ENCODE measurements at places on chromosomes 4 and X.

DNA sequence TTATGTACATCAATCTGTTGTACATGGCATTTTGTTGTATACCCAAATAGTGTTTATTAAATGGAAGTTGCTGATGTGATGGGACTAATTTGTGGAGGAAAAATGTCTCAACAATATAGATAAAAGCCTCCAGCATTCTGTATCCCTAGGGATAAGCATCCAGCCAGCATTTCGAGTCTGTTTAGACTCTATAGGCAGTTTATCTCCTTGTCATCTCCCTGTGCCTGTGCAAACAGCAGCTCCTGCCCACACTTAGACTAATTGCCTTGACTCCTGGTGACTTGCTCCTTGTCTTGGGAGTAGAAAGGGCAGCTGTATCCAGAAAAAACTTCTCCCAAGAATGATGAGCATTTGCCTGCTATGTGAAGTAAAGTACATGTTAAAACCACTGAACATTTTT, 83.8 kb downstream of the DOCK11 start:
- no peak for DNase-seq

- peak; percentile 20 for DNase-seq
These were observed 774 bp downstream of the ARMCX2 start for GRCh38 chrX:101658661-101659491.

GRCh38 chr4:64774626-64775025, 365.4 kb upstream of the TECRL start:
- no peak for DNase-seq

GRCh38 chrX:153831429-153832150, 1.2 kb upstream of the PDZD4 start:
- DNase-seq: no peak

GRCh38 chr4:54677853-54678650, 20.3 kb downstream of the KIT start:
- DNase-seq: no peak

DNA sequence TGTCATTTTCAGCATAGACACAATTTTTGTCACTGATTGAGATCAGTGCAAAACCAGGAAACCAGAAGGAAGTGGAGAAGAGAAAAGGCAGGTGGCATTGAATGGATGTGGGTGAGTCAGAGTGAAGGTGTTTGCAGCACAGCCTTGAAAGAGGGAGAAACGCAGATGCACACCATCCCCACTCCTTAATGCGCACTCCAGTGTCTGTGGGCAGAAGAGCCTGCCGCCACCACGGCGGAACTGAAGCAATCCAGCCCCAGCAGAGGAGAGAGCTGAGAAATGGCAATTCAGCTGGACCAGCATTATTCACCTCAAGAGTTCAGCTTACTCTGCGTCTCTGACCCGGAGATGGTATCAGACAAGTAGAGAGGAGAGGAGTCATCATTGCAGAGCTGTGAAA, 393.1 kb upstream of the FRG1 start:
- DNase-seq: no peak

DNA sequence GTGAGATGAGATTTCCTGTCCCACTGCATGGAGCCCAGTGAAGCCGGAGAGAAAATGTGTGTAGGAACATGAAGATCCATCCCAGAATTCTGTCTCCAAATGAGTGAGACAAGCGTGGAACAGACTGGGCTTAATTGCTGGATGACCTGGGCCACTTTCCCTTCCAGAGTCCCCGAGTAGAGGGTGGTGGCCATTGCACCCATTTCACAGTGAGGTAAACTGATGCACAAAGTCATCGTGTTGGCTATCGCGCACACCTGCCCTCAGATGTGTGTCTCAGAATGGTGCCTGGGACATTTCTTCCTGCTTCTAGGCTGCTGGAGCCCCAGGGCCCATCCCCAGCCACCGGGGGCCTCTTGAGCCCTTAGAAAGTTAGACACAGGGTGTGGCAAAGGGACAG, 43.0 kb upstream of the PSAPL1 start:
- DNase-seq: no peak

DNA sequence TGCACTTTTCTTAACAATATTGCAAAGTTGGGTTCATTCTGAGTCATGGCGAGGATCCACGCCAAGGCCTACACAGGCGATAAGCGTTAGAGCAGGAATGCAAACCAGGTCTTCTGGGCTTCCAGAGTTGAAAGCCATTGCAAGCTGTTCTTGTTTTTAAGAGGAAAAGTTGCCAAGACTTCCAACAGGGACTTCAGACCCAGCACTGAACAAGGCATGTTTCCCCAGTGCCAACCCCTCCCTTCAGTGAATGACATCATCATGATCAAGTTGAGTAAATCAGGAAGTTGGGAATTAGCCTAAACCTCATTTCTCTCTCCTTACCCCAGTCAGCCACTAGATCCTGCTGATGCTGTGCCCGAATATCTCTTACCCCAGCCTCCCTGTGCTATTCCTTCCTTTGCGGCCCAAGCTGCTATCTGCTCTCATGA, 355.1 kb downstream of the HS3ST1 start:
- DNase-seq: peak; percentile 35

- no peak for DNase-seq
These were observed 57.6 kb downstream of the MAPK10 start for GRCh38 chr4:86302251-86302650.

DNA sequence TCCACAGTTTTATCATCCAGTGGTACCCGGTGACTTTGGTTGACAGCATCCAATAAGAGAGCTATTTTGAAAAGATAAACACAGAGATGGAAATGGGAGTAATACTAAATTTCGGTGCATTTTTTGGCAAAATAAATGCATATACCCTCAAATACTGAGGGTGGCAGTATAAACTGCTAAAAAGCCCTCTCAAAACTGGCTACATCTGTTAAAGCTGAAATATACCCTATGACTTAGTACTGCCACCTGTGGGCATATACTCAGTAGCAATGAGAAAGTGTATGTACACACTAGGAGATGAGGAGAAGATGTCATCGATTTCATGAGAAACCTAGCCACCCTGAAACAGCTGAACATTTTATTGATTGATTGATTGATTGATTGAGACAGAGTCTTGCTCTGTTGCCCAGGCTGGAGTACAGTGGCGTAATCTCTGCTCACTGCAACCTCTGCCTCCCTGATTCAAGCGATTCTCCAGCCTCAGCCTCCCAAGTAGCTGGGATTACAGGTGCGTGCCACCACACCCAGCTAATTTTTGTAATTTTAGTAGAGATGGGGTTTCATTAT, 12.2 kb upstream of the TMEM128 start:
- peak; percentile 78 for DNase-seq

DNA sequence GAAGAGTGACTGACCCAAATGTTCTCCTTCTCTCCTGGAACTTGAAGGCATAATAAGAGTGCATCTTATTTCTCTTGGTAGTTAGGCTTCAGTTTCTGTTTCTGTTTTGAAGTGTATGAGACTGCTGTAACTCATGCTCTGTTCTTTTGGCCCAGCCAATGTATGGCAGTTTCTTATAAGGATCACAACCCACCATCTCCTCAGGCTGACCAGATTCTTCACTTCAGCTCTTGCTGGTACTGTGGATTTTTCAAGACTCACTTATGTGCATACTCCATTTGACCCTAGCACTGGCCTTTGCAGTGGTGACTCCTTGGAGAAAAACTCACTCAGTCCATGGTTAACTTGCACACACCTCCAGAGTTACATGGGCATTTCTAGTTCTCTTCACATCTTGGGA, 9.6 kb upstream of the YTHDC1 start:
- DNase-seq: no peak

- DNase-seq: no peak
These were observed 226.2 kb downstream of the HS6ST2 start for GRCh38 chrX:132732236-132732635.

DNA sequence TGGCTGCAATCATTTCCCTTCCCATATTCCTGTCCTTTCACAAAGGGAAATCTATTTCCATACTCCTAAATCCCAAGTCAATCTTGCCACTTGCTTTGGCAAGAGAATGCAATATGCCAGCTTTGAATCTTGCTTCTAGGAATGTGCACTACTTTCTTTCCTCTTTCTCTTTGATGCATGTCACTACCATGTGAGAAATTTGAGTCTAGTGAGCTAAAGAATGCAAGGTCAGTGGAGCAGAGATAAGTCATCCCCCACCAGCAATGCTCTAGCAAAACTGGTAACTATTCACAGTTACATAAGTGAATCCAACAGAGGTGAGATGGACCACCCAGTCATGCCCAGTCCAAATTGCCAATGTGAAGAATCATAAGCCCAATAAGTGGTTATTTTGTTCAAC, 910.4 kb downstream of the RAB28 start:
- DNase-seq: no peak

DNA sequence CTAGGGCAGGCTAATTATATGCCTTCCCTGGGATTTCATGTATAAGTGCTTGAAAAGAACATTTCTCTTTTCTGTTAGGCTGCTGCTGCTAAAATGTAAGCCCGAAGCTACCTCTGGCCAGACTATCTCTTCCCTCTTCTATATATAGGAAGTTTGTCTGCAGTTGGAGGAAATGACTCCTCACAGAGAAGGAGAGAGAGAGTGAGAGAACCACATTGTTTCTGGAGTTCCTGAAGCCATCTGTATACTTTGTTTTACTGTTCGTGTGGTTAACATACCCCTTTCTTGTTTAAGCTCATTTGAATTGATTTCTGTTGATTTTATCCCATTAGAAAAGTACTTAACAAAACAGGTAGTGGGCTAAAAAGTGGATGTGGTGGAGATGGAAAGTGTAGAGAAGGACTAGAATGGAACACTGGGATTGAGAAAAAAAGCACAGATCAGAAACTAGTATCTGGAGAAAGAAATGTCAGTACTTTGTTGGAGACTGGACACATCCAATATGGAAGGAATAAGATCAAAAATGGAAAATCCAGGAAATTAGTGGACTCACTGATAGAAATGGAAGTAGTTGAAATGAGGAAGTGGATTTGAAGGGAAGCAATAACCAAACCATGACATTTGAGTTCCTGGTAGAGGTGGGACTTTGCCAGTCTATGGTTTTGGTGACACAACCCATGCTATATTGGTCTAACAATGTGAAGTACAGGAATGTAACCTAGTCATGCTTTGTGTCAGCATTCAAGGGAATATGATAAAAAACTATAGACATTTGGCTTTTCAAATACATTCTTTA, 112.6 kb downstream of the TMA16 start:
- peak; percentile 77 for DNase-seq
